ENCODE measurements at places on chromosomes 2 and 18. TPM values are rescaled to one million over a fixed set of nuclear protein-coding genes. Genes with fewer than 3 reads are reported as not detected.

Gene CFAP65
- total RNA-seq, result not detected

Gene CFC1
- total RNA-seq, result not detected

Gene ERMN
- total RNA-seq, result 5.3 TPM

Gene WNT6
- not detected for total RNA-seq

Gene SERPINB13
- not detected for total RNA-seq

Gene MPHOSPH10
- 55.7 TPM for total RNA-seq

Gene CCL20
- not detected for total RNA-seq

All from naive thymus-derived CD8-positive, alpha-beta T cell (primary cell).